ENCODE measurements at places on chromosomes 5 and 9. TPM values are rescaled to one million over a fixed set of nuclear protein-coding genes. Genes with fewer than 3 reads are reported as not detected.

The NR4A3 gene
- 3.7 TPM for total RNA-seq

The TMC1 gene
- under 0.01 TPM for total RNA-seq

The TNPO1 gene
- total RNA-seq = 383 TPM

The CCDC152 gene
- total RNA-seq = 1.1 TPM

The ARSI gene
- 5.4 TPM for total RNA-seq

The ESM1 gene
- 338 TPM for total RNA-seq

The NUTM2F gene
- not detected for total RNA-seq

The FRRS1L gene
- 0.28 TPM for total RNA-seq

The PCSK1 gene
- 2.3 TPM for total RNA-seq

The TLX3 gene
- not detected for total RNA-seq

The GADD45G gene
- total RNA-seq = 0.38 TPM

The MYMK gene
- not detected for total RNA-seq

The STKLD1 gene
- total RNA-seq = 0.19 TPM

The STPG3 gene
- not detected for total RNA-seq

The SLCO6A1 gene
- not detected for total RNA-seq

The TLE1 gene
- total RNA-seq = 22.0 TPM

The SPATA6L gene
- 0.38 TPM for total RNA-seq

The IFNA13 gene
- not detected for total RNA-seq

The IRX1 gene
- total RNA-seq = 0.19 TPM

The C9orf153 gene
- 0.56 TPM for total RNA-seq

The CCDC187 gene
- total RNA-seq = under 0.01 TPM

The IL13 gene
- total RNA-seq = not detected

The BAAT gene
- total RNA-seq = 0.19 TPM

The TSC1 gene
- 26.5 TPM for total RNA-seq

The SIT1 gene
- total RNA-seq = not detected

The PCDHGA9 gene
- total RNA-seq = 2.1 TPM

The BTNL3 gene
- total RNA-seq = not detected

The DOK3 gene
- total RNA-seq = 6.8 TPM

The RANBP17 gene
- 11.9 TPM for total RNA-seq

The ARID3C gene
- under 0.01 TPM for total RNA-seq

The LHX3 gene
- not detected for total RNA-seq

The MAST4 gene
- total RNA-seq = 4.4 TPM

The FSTL4 gene
- not detected for total RNA-seq

The ARHGEF39 gene
- total RNA-seq = 3.6 TPM

The LPAR1 gene
- total RNA-seq = 50.7 TPM

The KIAA1958 gene
- 2.5 TPM for total RNA-seq

The PCDHB5 gene
- total RNA-seq = 3.1 TPM

The LCN9 gene
- total RNA-seq = not detected

The PCDHB1 gene
- not detected for total RNA-seq

The RFK gene
- total RNA-seq = 27.9 TPM

The GRM6 gene
- not detected for total RNA-seq

The APBA1 gene
- total RNA-seq = 2.5 TPM

The GARIN3 gene
- total RNA-seq = not detected

Measured in regular cardiac myocyte (primary cell).